ENCODE measurements at places on chromosomes 5 and 9.

DNA sequence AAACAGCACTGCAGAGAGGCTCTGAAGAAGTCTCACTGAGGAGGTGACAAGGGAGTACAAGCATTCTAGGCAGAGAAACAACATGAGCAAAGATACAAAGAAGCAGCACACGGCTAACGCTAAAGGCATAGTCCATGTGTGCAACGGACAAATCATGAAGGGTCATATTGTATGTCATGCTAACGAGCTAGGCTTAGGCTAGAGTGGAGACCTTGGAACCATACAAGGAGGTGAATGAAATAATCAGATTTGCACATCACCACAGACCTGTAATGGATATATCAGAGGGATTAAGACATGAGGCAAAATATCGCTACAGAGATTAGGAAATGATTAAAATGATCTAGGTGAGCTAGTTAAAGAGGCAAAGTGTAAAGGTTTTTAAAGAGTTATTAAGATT lies 145.6 kb downstream of the NFIB start:
- no peak for DNase-seq

DNA sequence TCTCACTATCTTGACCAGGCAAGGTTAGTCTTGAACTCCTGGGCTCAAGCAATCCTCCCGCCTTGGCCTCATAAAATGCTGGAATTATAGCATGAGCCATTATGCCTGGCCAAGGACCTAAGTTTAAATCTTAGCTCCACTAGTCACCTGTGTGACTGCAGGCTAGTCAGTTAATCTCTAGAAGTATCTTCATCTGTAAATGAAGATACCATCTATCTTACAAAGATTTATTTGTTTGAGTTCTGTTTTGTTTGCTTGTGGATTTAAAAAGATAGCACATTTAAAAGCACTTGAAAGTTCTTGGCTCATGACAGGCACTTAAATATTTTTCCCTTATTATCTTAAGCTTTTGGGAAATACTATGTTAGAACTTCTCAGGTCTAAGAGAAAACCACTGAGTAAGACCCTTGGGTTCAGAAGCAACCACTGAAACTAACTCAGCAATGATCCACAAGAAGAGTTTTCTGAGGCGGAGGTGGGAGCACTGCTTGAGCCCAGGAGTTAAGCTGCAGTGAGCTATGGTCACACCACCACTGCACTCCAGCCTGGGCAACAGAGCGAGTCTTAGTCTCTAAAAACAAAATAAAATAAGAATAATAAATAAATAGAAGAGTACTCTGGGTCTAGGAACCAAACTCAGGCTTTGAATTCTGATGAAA lies 19.1 kb downstream of the TMEM245 start:
- no peak for DNase-seq

DNA sequence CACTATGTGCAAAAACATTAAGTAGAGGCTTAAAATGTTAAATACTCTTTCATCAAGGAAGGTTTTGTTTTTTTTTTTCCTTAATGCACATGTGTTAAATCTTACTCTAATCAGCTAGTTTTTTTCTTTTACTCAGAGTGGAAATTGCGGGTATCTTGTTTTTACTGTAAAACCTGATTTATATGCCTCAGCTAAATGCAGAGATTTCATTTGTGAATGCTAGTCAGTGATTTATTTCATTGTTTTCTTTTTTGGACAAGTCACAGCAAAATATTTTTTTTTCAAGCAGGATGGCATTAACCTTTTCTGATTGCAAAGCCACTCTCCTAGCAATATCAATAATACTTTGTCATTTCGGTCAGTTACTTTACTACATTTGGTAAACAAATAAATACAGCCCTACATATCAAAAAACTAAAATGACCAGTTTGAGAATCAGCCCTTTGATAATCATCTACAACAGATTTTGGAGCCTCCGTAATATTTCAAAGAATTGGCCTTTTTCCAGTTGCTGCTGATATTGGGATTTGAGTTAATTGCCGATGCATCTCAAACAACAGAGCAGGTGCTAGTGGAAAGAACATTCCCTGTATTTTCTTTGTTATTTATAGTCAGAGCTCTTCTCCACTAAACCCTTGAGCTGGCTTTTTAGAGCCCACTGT lies 579.2 kb upstream of the ZNF608 start:
- DNase-seq = no peak

- no peak for DNase-seq
Measured at GRCh38 chr9:130981756-130982137, 27.2 kb upstream of the LAMC3 start.

- DNase-seq = no peak
Measured at GRCh38 chr9:95000821-95001220, 274.3 kb downstream of the AOPEP start.

GRCh38 chr5:96004087-96004486 lies 42.4 kb upstream of the ELL2 start:
- DNase-seq = no peak

DNA sequence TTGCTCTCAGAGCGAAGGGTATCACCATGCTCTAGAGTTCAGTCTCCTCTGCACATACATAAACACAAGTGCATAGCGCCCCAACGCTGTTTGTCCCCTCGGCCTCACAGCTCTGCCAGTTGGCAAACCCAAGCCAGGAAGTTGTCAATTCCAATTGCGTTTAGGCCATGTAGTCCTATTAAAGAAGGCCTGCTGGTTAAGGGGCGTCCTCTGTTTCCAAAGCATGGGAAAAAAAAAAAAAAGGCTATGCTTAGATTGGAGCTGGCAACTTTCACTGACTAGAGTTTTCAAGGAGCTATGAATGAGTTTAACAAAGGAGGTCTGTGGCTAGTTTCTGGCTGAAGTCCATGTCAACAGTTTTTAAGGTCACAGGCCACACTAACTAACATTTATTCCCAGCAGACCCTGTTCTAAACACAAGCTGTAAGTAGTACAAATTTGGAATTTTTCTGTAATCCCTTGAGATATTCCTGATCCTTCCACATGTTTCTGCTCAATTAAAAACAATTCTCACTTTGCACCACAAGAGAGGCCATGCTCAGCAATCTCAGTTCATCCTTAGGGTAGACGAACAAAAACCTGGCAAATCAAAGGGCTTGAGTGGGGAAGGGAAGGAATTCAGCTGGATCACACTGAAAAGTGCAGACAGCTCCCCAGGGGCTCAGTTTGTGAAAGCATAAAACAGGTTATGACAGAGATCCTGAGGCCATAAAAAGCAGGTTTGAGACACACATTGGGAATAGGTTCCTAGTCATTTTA lies 187.7 kb downstream of the DENND1A start:
- no peak for DNase-seq

- no peak for DNase-seq
Measured at GRCh38 chr9:102700936-102701335, 294.2 kb upstream of the CYLC2 start.

- DNase-seq = no peak
Measured at GRCh38 chr9:35557320-35557719, 47.7 kb upstream of the TESK1 start.

- no peak for DNase-seq
Measured at GRCh38 chr5:110099572-110099971, 409.8 kb downstream of the MAN2A1 start.

DNA sequence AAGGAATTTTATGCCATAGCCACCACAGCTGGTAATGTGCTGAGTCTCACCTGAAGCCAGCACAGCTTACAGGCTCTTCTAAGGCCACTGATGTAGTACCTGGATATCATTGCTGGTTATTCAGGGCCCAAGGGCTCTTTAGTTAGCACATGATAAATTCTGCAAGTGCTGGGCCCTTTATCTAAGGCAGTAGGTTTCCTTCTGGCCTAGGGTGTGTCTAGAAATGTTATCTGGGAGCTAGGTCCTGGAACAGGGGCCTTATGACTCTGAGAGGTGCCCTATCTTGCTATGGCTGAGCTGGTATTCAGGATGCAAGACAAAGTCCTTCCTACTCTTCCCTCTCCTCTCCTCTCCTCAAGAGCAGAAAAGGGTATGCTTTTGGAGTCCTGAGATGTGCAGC lies 1424.5 kb upstream of the NUDT12 start:
- DNase-seq = no peak

DNA sequence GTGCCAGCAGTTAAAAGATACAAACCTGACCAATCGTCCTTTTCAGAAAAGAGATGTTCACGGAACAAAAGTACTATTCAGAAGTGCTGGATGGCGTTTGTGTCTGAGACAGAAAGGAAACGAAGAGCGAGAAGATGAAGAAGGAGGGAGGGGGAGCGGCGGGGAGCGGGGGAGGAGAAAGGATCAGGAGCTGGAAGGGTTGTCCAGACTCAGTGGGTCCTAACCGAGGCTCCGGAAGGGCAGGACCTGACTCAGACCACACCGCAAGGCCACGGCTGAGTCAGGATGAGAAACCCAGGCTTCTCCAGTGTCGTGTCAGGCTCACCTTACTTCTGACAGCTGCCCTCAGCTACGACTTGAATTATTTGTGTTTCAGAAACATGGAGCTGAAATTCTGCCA lies 46.2 kb downstream of the PAX5 start:
- DNase-seq = no peak

- no peak for DNase-seq
Measured at GRCh38 chr9:99262949-99263418, 40.9 kb downstream of the SEC61B start.

DNA sequence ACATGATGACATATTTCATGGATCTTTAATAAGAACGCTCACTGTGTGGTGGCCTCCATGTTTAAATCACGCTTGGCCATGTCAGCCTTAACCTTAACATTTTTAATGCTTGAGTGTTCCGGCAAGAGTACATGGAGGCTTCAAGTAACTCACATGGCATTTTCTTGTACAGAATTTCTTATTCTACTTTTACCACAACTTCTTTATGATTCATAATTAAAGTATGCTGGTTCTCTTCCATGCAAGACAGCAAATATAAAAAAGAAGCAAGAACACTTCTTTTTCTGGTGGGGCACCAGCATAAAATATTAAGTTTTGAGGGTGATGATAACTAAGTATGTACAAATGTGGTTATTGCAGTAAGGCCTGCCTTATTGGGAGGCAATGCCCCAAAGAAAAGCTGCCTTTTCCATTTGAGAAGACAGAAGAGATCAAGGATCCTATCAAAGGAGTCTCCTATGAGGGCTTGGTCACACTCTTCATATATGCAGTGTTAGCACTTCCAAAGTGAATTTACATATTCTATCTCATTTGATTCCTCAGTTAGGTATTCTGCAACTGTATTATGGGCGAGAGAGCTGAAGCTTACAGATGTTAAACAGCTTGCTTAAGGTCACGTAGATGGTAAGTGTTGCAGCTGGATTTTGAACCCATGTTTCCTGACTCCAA lies 382.7 kb upstream of the MEF2C start:
- no peak for DNase-seq

GRCh38 chr9:1875921-1876448 lies 139.2 kb upstream of the SMARCA2 start:
- no peak for DNase-seq

- DNase-seq = no peak
Measured at GRCh38 chr5:125660231-125660895, 762.8 kb upstream of the GRAMD2B start.

- DNase-seq = no peak
Measured at GRCh38 chr9:90774071-90774470, 27.5 kb upstream of the SYK start.

GRCh38 chr5:166287866-166288265 lies 2003.6 kb upstream of the WWC1 start:
- DNase-seq = no peak

DNA sequence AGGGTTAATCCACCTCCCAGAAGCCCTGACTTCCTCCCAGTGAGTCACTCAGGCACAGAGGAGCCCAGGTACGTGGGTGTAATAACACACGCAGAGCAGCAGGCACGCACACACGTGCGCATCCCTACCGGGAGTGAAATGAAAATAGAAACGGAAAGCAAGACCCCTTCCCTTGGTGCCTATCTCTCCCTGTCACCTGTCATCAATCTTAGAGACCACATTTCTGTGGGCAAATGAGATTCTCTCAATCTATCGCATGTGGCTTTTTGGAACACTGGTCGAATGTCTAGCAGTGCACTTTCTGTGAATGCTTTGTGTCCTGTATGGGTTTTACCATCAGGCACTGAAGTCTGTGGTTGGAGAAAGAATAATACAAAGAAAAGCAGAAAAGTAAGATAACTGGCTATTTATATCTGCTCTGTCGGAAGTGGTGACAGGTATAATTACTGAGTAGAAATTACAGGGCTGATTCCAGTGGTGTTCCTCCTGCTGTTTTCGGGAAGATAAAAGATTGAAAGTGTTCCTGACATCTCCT lies 137.7 kb upstream of the GRIA1 start:
- peak; percentile 12 for DNase-seq

DNA sequence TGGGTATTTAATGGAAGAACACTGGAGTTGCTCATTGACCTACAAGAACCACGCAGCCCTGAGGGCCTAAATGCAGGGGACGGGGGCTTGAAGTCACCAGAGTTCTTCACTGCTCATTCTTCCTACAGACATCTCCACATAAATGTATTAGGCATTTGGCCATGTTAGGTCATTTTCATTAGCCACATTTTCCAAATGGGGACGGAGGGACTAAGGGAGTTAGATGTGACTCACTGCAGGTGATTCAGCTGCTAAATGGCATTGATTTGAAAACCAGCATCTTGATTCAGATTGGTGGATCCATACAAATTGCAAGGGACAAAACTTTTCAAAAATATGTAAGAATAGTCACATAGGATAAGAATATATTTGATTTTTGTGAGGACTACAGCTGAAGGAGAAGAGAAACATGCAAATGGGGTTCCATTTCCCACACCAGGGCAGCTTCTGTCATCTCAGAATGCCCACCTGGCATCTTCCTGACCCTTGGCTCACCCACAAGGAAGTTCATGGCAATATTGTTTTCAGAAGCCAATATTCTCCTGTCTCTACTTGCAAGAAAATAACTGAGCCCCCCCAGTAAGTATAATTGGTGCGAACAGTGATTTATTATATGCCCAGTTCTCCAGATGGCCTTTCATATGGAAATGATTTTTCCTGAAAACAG lies 264.8 kb downstream of the DOCK8 start:
- no peak for DNase-seq

DNA sequence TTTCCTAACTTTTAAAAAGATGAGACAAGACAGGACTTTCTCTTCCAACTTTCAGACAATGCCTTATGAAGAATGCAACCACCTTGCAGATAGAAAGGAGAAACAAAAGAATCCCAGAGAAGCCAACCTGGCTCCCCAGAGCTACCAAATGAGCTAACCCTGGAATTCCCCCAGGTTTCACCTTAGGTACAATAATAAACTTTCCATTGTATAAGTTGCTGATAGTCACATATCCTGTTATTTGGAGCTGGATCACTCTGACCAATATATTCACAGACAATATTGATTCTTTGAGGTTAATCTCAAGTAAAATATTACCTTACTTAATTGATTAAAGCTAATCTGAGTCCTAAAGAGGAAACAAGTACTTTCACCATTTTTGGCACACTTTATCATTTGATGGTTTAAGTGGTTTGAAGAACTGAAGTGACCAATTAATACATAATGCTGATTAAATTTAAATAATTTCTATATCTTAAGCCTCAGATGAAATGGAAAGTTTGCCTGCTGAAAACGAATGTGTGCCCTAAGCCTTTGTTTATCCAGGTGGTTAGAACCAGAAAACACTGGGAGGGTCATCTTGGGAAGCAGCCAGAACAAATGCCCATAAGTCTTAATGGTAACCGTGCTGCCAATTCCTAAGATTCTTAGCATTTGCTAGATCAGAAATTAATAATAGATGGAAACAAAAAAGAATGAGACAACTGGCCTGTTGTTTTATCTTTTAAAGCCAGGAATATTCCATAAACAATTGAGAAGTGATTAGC lies 159.6 kb upstream of the SLC12A2 start:
- no peak for DNase-seq

Measured in stimulated activated CD4-positive, alpha-beta T cell treated with anti-CD3 and anti-CD28 coated beads, Interleukin-1b, Interleukin-23, amount 100 ng/mL, for 4 hours (primary cell).